ENCODE measurements at places on chromosomes 5 and 9.
A peak's percentile ranks its signal among the peaks of the same experiment; 100 is the strongest.

DNA sequence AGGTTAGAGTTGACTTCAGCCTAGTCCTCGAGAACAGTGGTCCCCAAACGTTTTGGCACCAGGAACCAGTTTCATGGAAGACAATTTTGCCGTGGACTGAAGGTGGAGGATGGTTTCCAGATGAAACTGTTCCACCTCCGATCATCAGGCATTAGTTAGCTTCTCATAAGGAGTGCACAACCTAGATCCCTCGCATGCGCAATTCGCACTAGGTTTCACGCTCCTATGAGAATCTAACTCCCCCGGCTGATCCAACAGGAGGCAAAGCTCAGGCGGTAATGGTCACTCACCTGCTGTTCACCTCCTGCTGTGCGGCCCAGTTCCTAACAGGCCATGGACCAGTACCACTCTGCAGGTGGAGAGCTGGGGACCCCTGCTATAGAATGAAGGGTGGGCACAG is 163.6 kb downstream of the CDH6 start:
- DNase-seq, result no peak

DNA sequence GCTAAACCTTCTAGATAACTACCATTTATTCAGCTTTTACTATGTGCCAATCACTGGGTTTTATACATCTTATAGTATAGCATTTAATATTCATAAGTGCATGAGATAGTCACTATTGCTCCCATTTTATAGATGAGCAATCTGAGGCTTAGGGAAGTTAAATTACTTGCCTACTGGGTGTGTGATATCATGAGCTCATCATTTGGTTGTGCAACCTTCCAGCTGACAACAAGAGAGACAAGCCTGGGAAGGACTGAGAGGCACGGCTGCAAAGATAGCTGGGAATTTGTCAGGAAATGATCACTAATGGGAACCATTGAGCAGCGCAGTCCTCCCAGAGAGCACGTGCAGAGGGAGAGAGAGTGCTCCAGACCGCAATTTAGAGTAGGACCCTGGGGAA is 481.6 kb upstream of the KIF2A start:
- no peak for DNase-seq

- DNase-seq, result no peak
These were observed 245.2 kb upstream of the IRX2 start for GRCh38 chr5:2996687-2997086.

DNA sequence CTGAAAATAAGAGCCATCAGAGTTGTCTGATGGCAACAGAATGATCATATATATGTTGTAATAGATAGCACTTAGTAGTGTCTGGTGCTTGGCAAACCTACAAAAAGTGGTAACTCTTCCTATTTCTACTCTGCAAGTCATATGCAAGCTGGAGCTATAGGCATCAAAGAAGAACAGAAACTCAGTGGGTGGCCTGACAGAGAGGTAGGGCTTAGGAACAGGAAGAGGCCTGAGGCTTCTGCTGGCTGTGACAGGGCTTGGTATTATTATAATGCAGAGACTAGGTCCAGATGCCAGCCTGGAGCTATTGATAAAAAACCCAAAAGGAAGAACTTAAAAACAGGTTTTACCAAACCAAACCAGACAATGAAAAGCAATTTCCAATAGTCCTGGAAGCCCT is 4.4 kb upstream of the DIAPH1 start:
- DNase-seq, result peak; percentile 30

DNA sequence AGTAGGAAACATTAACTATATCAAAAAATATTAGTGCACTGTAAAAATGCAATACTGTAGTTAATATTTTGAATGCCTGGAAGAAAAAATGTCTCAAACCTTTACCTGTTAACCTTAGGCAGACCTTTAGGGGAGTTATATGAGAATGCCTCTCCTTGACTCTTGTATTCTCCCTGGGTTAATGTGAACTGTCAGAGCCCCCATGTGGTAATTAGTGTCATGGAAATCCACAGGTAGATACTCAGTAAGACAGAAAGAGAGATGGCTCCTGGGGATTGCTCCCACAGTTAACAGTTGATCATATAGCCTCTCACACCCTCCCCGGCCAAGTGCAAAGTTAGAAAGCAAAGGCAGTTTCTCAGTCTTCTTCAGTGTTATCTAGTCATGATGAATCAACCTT is 742.8 kb downstream of the NR2F1-AS1 start:
- DNase-seq, result no peak

GRCh38 chr9:118561051-118561450 is 808.2 kb downstream of the BRINP1 start:
- DNase-seq, result no peak

DNA sequence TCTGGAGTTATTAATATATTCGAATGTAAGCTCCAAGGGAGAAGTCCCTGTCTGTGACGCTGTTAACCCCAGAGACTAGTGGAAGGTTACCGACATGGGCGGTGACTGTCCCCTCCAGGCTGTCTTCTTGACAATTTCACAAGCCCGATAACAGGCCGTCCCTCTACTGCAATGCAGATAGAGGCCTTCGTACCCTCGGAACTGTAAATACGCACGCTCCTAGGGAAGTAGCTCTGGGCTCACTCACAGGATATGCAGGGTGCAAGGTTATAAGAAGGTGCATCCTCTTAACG is 680 bp upstream of the RFK start:
- DNase-seq, result no peak

DNA sequence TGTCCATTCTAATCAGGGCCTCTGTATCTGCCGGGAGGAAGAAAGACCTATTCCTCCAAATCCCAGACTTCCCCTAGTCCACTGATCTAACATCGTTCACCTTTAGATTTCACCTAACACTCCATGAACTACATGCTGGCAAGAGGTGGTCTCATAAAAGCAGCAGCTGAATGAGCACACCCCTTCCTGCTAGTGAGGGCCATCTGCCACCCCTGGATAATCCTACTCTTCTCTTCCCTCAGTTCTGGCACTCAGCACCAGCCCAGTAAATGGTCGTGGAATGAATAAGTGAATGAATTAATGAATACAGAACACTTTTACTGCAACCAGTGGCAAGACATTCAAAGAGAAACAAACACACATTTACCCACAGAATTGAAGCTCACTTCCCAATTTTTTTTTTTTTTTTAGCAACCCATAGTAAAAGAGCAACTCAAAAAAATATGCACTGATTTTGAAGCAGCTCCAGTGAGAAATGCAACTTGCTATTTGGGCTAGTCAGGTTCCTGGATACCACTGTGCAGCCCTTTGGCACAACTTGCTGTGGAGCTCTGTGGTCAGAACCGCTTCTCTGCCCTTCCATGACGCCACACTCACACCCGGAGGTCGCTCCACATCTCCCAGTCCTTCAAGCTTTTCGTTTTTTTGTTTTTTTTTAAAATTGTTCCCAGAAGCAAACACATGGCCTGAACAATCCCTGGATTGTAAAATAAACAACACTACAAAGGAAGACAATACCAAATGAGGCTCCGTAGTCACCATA is 6.2 kb downstream of the RNF183 start:
- DNase-seq, result no peak

DNA sequence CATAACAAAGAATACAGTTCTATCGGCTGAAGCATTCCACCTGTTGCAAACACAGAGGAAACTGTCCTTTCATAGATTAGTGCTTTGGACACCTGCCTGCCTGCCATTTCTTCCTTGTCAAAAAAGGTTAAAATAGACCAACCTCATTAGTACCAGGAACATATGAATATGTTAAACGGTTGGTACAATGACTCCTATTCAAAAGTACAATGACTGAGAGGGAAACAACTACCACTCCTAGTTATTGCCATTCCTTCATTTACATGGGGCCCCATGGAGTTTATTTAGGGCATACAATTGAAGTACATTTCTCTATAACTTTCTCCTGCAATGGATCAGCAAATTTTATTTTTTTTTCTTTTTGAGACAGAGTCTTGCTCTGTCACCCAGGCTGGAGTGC is 77.4 kb upstream of the PIP5K1B start:
- DNase-seq, result no peak

- DNase-seq, result no peak
These were observed 423.3 kb downstream of the TLE1 start for GRCh38 chr9:81266086-81266485.

DNA sequence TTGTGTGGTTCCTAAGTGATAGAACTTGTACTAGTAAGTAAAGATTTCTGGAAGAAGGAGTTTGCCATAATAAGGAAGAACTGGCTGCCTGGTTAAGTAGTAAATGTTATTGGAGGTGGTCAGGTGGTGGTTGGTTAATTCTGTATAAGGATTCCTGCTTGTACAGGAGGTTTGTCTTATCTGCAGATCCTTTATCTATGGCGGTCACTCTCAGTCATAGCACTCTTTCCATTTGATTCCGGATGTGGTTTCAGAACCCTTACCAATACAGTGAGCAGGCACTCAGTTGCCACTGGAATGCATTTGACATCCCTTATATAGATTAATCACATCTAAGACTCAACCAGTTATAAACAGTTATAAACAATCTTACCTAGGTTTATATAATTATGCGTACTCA is 50.3 kb downstream of the RAD50 start:
- no peak for DNase-seq

GRCh38 chr9:18622186-18622836 is 148.4 kb downstream of the ADAMTSL1 start:
- no peak for DNase-seq

DNA sequence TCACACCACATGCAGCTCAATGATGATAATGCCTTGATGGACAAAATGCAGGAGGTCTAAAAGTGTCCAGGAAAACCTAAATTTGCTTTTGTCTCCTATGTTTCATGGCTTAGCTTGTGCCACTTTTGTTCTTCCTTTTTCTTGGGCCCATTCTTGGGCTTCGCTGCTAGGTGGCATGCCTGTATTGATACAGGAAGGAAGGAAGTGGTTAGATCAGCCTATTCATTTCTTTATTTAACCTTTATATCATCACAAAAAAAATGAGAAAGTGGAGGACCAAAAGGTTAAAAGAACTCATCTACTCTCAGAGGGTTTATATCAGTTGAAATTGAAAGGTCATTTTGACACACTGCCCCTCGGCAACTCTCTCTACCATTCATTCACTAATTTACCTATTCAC is 260.2 kb downstream of the ARHGAP26 start:
- no peak for DNase-seq

DNA sequence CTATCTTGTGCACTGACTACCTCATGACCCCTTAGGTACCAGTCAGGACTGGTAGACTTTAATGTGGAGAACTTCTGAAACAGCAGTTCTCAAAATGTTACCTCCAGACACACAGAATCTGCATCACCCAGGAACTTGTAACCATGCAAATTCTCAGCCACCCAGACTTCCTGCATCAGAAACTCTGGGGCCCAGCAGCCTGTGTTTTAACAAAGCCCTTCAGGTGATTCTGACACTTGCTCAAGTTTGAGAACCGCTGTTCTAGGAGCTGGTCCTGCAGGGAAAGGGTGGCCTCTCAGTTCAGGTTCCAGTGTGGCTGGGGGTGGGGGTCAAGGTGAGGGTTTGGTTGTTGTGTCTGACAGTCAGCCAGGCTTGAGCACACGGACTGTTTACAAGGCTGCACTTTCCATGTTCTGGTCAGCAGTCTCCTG is 28.4 kb downstream of the ZFP62 start:
- DNase-seq, result peak; percentile 53

DNA sequence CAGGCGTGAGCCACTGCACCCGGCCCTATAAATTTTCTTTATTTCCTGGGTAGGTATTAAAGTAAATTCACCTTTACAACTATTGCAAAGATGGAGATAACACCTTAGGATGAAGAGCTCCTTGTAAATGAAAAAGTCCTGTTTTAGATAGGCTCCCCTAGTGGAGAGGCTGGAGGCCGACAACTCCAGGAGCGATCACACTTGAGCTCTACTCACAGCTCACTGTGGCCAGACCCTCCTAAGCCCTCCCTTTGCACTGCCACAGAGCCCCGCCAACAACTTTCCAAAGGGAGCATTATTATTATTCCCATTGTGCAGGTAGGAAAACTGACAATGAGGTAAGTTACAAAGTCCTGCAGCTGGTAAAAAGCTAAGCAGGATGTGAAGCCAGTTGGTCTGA is 139.1 kb upstream of the ERCC6L2 start:
- DNase-seq, result no peak

- no peak for DNase-seq
These were observed 20.1 kb upstream of the HMCN2 start for GRCh38 chr9:130245474-130245873.

- DNase-seq, result peak; percentile 18
These were observed 52.3 kb downstream of the TLE4 start for GRCh38 chr9:79623799-79624721.

GRCh38 chr5:321230-321725 is at the start of gene AHRR:
Gene AHRR, plus strand, starts transcription at chr5:321714. Its CDS starts 22,189 bp downstream, at chr5:343903.
- DNase-seq, result peak; percentile 40

- no peak for DNase-seq
These were observed 1198.6 kb upstream of the ACO1 start for GRCh38 chr9:31185831-31186230.

GRCh38 chr5:125409861-125410536 is 663.6 kb upstream of the ZNF608 start:
- no peak for DNase-seq

- DNase-seq, result no peak
These were observed 28.8 kb downstream of the PRRX2 start for GRCh38 chr9:129694243-129694646.

GRCh38 chr5:107247427-107247826 is 423.3 kb downstream of the EFNA5 start:
- DNase-seq, result no peak

DNA sequence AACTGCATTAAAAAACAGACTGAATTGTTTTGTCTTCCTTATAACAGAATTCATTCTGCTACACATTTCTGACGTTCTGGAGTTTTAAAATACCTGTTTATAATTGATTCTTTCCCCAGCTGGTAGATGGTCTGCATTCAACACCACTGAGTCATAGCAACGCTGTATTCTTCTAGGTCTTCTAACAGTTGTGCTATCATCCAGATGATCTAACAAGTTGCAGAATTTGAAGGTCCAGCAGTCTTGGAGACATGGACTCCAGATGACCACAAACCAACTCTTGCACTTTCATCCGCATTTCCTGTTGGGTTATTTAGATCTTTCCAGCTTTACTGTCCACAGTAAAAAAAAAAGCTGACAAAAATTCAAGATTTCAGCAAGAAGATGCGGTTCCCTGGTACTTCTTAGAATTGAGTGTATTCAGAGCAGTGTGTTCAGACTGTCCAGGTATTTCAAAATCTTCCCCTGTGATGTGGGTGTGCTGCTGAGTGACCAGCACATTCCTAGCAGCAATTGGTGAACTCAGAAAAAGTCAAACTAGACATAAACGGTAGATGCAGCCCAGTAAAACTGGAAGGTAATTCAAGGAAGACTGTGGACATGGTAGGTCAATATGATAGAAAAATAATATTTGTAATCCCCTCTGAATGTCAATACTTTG is 50.2 kb downstream of the CSNK1A1 start:
- no peak for DNase-seq

GRCh38 chr9:20300430-20301115 is 321.7 kb downstream of the MLLT3 start:
- DNase-seq, result no peak

Data from memory B cell (primary cell).